Activated CD4-positive, alpha-beta T cell treated with anti-CD3 and anti-CD28 coated beads, Interleukin-2, amount 50 U/mL, for 24 hours (primary cell): ENCODE measurements at places on chromosomes 2 and 18.

DNA sequence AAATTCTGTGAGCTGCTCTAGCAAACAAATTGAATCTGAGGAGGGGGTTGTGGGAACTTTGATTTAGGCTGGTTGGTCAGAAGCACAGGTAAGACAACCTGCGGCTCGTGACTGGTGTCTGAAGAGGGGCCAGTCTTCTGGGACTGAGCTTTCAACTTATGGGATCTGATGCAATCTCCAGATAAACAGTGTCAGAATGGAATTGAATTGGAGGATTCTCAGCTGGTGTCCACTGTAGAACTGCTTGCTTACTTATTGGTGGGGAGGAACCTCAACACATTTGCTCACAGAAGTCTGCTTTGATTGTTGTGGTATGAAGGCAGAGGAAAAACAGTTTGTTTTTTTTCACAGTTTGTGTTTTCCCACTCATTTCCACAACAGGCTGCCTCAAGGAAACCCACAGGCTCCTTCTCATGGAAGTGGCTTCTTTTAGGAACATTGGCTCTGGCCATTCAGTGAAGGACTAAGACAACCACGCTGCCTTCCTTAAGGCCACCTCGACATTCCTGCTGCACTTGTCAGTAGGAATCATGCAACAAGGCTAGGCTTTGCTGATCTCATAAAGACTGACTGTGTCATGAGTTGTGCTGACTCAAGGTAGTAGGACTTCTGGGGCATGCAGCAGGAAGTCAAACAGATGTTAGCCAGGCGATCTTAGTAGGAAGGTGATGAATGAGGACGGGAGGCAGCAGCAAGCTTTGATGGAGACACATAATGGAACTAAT lies 104.7 kb downstream of the TSN start:
- no peak for DNase-seq

DNA sequence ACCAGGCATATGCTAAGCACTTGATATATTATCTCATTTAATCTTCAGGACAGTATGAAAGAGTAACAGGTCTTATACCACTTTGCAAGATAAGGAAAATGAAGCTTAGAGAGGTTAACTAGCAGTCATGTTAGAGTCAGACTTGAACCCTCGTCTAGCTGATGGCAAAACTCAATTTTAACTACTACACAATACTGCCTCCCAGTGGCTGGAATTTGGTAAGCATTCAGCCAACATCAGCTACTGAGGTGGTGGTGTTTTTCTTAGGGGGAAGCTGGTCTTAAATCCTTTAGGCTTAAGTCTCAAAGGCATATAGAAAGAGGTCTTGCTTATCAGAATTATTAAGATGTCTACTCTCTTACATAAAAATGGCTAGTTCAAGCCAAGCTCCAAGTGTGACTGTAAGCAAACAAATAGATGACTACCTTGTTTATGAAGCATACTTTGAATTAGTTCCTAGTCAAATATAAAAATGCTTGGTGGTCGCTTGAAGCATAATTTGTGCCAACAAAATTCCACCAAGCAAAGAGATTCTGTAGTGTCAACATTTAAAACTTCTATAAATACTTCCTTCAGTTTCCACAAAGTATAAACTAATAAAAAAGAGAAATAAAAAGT lies 325.4 kb upstream of the FIGN start:
- DNase-seq: no peak

GRCh38 chr2:41803361-41803760 lies 244.5 kb upstream of the PKDCC start:
- no peak for DNase-seq

DNA sequence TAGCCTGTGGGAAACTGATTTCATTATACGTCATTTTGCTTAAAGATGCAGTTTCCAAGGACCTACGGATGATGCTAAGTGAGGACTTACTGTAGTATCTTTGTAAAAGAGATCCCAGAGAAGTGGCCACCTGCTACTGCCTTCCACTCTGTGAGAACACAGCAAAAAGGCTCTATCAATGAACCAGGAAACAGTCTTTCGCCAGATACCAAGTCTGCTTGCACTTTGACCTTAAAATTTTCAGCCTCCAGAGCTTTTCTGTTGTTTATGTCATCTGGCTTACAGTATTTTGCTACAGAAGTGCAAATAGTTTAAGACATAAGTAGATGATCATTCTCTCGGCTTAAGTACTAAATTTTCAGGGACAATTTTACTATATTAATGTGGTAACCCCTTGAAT lies 847.9 kb upstream of the CHAC2 start:
- DNase-seq: no peak

- DNase-seq: no peak
Observed at GRCh38 chr2:163897799-163898198, 162.0 kb upstream of the FIGN start.

- DNase-seq: no peak
Observed at GRCh38 chr2:111900859-111901258, 2.5 kb downstream of the MERTK start.

- DNase-seq: no peak
Observed at GRCh38 chr2:25018681-25019080, 23.2 kb upstream of the EFR3B start.

DNA sequence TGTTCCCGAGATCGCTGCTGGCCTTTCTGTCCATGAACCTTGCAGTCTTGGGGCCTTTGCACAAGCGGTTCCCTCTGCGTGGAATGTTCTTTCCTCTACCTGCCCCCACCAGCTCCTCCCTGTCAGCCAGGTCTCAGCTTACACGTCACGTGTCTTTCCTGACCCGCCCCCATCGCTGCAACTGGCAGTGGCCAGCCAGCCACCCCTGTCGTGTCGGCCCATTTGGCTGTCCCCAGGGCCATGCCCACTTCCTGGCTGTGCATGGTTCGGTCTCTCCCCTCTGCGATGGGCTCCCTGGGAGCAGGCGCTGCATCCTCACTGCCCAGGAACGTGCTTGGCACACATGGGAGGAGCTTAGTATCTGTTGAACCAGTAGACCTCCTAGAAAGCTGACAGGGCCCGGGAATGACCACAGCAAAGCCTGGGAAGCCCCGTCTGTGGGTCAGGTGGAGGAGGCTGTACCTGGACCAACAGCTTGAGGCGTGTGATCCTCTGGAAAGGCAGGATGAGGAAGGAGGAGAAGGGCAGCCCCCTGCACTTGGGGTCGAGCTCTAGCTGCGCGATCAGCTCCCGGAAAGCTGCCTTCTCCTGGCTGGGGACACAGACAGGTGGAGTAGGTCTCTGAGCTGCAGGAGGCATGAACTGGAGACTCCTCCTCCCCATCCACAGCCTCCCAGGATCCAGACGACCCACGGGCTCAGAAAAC lies 21.0 kb downstream of the SNORC start:
- DNase-seq: no peak

DNA sequence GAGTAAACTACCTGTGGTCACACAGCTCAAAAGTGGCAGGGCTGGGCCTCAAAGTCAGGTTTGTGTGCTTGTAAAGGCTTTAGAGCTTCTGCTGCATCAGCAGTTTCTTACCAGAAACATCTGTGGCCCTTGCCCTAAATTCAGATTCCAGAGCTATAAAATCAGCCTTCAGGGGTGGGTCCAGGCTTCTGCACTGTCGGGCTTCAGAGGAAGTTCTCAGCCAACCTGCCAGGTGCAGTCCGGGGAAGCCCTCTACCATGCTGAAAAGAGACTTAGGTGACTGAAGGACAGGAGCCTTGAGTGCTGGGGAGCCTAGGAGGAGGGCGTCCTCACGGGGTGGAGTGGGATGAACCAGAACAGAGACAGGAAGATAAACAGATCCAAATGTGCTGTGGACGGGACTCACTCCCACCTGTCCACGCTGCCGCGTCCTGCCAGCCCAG lies 69.9 kb upstream of the HS6ST1 start:
- no peak for DNase-seq

GRCh38 chr2:98775146-98775986 lies 44.4 kb upstream of the MGAT4A start:
- DNase-seq: no peak

- DNase-seq: no peak
Observed at GRCh38 chr2:29902356-29902755, 19.0 kb downstream of the ALK start.

GRCh38 chr2:160294889-160295288 lies 94.8 kb upstream of the ITGB6 start:
- DNase-seq: no peak

GRCh38 chr2:173673640-173674039 lies 291.5 kb downstream of the SP3 start:
- no peak for DNase-seq

GRCh38 chr2:3516831-3517230 lies 2.5 kb downstream of the ADI1 start:
- no peak for DNase-seq

DNA sequence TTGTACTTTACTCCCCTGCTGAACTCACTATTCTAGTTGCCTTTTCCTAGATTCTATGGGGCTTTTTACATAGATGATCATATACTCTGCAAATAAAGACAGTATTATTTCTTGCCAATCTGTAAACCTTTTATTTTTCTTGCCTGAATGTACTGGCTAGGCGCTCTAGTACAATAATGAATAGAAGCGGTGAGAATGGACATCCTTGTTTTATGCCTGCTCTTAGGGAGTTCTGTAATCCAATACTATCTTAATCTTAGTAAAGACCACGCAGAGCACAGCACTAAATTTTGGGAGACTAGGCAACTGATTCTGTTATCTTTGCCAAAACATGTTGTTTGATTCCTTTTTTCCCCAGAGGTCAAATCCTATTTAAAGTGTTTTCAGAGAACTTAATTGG lies 7.0 kb downstream of the KRCC1 start:
- DNase-seq: no peak

DNA sequence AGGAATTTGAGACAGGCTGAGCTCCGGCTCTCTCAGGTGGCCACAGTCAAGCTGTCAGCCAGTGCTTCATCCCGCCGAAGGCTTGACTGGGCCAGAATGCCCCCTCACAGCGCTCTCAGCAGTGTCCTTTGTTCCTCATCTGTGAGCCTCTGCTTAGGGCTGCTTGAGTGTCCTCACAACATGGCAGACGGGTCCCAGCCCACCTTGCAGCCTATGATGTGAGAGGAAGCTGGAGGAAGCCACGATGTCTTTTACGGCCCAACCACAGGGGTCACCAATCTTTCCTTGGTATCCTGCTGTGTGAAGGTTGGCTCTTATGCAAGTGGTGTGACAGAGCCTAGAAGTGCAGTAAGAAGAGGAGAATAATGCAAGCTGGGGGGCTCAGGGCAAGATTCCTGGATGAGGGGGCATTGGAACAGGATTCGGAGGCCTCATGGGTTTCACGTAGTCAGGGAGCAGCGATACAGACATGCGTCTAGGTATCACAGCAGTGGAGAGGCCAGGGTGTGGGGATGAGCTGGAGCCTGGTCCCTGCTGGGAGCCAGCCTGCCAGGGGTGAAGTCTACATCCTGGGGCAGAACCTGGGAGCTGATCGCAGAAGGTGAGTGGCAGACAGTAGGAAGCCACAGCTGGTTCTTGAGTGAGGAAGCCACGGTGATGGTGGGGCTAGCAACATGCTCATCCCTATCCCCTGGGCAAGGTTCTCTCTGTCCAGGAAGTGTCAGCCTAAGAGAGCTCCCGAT lies 234.1 kb downstream of the GLI2 start:
- DNase-seq: no peak

- DNase-seq: no peak
Observed at GRCh38 chr18:25247725-25248124, 104.2 kb downstream of the ZNF521 start.

DNA sequence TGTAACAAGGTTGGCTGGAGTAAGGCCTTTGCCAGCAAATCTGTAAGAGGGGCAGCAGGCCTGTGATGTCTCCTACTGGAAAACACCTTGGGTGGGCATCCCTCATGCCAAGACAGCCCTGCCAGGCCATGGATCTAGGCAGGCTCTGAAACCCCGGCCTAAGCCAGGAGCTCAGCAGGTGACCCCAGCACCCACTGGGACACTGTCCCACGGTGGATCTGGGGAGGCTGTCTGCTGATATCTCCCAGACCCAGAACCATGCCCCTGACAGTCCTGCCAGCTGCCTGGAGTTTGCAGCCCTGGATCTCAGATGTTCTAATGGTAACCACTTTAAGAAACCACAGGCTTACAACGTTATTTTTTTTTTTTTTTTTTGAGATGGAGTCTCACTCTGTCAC lies 117.7 kb downstream of the ZNF516 start:
- DNase-seq: no peak

GRCh38 chr18:853471-853870 lies 41.4 kb upstream of the YES1 start:
- no peak for DNase-seq

DNA sequence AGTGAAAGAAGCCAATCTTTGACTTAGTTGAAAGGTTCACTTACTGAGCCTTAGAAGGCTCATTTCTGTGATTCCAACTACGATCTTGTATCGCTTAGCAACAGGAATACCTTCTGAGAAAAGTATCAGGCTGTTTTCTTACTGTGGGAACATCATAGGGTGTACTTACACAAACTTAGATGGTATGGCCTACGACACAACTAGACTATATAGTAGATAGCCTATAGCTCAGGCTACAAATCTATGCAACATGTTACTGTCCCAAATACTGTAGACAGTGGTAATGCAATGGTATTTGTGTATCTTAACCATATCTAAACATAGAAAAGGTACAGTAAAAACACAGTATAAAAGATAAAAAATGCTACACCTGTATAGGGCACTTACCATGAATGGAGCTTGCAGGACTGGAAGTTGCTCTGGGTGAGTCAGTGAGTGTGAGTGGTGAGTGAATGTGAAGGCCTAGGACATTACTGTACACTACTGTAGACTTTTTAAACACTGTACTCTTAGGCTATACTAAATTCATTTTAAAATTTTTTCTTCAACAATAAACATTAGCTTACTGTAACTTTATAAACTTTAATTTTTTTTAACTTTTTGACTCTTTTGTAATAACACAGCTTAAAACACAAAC lies 148.8 kb upstream of the STON1 start:
- no peak for DNase-seq

DNA sequence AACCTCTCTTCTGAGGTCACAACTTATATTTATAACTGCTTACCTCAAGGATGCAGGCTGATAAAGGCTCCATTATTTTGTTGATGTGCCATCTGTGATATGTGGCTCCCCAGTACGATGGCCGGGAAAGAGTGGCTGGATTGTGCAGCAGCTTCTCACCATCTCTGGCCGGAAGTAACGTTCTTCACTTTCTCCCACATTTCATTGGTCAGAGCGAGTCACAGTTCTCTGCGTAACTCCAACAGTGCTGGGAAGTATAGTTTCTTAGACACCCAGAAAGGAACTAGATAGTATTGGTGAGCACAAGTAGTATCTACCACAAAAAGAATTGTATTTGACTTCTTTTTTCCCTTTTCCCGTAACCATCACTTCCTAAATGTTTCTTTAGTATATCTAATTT lies 28.7 kb downstream of the ZSWIM2 start:
- no peak for DNase-seq

GRCh38 chr2:467543-467891 lies 179.6 kb upstream of the ALKAL2 start:
- DNase-seq: no peak
